NCI-H2171 (cell line): ENCODE measurements at places on chromosomes 16 and 17.

- no peak for DNase-seq
Observed at GRCh38 chr16:85350146-85350728, 238.0 kb upstream of the CIBAR2 start.

DNA sequence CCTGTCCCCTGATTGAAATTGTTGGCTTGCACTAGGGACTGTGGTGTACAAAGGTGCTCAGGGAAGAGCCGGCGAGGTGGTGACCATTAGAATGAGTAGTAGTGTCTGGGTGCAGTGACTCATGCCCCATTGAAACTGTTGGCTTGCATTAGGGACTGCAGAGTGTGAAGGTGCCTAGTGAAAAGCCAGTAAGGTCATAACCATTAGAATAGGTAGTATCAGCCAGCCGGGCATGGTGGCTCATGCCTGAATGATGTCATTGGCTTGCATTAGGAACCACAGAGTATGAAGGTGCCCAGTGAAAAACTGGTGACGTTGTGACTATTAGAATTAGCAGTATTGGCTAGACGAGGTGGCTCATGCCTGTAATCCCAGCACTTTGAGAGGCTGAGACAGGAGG lies 78.9 kb downstream of the ABCC6 start:
- DNase-seq, result no peak

GRCh38 chr17:7848131-7848579 lies 6.7 kb upstream of the TMEM88 start:
- no peak for DNase-seq

DNA sequence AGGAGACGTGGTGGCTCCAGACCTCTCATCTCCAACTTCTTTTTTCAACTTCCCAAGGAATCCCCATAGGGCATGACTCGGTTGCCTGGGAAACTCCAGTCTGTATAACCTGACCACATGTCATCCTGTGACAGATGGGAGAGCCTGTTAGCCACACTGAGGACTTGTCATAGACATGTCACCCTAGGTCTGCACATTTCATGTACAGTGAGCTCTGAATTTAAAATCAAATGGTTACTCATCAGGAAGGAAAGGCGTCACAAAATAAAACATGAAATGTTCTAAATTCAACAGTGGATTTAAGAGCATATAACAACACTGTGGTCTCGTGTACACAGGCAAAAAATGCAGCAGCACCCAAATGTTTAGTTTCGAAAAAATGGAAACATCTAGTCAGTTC lies 22.2 kb upstream of the ADAMTS18 start:
- DNase-seq, result no peak

DNA sequence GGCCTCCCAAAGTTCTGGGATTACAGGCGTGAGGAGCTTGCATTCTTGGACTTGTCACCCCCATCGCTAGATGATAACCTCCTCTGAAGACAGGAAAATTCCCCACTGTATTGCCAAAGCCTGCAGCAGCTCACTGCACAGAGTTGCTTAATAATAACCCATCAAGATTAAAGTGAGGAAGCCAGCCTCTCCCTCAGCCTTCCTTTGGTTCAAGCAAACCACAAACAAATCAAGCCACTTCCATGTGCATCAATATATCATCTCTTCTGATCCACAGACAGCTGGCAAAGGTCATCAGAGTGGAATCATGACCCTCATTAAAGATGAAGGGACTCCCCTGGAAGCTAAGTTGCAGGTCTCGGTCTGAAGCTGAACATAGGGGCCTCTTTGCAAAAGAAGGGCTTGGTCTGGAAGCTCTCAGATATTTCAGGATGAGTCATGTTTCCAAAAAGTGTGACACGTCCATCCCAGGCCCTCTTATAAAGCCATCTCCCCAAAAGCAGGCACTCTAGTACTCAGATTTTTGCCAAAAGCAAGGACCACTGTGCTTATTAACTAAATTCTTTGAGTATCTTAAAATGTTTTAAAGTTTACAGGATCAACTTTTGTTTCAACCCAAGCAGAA lies 4.8 kb downstream of the EMP2 start:
- DNase-seq, result no peak

GRCh38 chr16:87276924-87277323 lies 40.3 kb downstream of the C16orf95 start:
- DNase-seq, result no peak

DNA sequence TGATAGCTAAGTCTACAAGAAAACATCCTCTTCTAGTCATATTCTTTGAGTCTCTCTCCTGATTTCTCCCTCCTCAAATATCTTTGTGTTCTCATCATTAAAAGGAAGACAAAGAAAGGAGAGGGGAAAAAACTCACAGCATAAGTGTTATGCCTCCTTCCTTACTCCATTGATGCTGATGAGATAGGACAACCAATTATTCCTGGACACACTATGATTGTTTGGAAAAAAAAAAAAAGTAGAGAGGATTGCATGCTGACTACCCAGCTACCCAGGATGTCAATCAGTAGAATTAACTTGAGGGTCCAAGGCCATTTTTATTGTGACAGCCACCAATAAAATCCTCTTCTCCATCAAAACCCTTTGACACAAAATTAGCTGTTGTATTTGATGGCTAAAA lies 299.1 kb upstream of the CDH8 start:
- DNase-seq, result no peak

GRCh38 chr17:73990290-73990689 lies 213.2 kb upstream of the RPL38 start:
- DNase-seq, result no peak

DNA sequence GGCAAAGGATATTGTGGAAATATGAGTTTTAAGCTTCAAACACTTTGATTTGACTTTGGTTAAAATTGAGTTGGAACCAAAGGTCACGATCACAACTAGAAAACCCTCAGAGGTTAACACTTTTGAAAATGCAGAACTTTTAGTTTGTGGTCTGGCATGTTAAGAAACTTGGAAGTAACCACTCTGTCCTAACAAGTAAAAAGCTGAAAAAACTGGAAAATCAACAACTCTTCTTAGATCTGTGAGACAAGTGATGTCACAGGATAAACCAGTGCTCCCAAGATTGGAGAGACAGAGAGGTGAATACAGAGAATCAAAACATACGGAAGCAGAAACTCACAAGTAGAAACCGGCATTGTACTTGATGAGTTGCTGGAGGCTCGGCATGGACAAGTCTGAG lies 17.4 kb downstream of the MFSD6L start:
- no peak for DNase-seq

DNA sequence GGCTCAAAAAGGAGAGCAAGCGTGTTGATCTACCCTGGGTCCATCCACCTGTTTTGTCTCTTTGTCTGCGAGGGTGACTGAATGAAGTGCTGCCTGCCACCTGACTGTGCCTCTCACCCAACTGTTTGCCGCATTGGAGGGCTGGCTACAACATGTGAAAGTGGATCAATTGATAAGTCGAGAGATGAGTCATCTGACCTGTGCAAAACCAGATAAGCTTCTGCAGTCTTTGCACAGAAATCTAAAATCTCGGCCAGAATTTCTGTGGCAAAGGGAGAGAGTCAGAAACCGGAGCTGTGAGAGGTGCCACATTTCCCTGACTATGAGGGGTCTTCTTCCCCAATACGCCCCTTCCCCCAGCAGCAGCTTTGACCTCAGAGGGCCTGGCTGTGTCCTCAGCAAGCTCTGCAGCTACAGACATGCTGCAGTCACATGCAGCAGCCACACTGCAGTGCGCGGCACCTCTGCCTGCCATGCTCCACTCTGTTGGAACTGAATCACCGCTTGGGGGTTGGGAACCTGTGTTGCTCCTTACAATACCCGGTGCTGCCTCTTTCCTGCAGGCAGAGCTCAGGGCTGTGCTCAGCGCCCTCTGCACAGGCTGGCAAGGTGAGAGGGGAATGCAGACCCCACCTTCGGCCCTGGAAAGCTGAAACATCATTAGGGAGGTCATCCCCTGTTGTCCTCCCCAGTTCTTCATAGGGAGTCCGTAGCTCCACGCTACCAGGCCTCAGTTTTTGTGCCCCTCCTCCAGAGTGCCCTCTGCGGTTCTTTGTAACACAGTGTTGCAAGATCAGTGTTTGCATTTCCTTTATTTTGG lies 16.2 kb upstream of the HAS3 start:
- no peak for DNase-seq

DNA sequence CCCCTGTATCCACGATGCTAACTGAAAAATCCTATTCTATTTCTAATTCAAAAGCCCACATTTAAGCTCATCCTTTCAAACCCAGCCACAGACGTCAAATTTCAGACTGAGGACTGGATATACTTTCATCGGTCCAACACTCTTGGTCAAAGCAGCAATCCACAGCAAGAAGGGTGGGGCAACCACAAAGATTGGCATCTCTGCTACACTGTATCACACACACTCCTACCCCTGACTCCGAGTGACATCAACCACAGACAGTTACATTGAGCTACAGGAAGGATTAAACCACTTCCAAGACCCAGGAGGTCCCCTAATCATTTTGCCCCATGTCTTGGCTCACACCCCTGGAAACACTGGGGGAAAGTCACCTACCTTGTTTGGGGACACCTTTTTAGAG lies 61.3 kb downstream of the GRIN2A start:
- no peak for DNase-seq

GRCh38 chr16:52925143-52925542 lies 127.6 kb downstream of the CHD9NB start:
- DNase-seq, result no peak

GRCh38 chr16:2037647-2038381 lies 9.8 kb downstream of the NTHL1 start:
- DNase-seq, result no peak

DNA sequence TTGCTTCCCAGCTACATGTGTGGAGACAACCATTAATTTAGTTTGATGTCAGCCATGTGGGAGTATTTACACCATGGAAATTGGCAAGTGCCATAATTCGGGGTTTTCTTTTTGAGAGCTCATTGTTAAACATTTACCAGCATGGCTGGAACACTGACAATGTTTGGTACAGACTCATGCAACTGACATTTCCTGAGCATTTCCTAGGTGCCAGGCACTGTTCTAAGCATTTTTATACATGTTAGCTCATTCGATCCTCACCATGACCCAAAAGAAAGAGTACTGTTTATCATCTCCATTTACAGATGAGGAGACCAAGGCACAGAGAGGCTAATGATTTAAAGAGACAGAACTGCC lies 86.9 kb downstream of the FOXL1 start:
- no peak for DNase-seq

DNA sequence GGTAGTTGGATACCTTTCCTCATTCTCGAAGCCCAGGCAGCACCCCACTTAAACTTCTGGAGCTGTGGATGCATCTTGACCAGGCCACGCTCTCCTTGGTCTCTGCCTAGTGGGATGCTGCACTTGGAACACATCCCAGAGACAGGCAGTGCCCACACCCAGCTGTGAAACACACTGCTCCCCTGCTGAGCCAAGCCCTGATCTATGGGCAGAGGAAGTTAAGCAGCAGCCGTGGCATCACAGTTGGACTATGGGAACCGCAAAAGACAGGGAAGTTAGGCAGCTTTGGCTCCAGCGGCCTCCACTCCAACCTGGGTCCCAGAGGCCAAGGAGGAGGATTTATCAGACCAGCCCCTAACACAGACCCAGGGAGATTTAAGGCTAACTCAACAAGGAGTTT lies 284.8 kb upstream of the CCL2 start:
- DNase-seq, result no peak
